ENCODE measurements at places on chromosomes 11 and 22.

DNA sequence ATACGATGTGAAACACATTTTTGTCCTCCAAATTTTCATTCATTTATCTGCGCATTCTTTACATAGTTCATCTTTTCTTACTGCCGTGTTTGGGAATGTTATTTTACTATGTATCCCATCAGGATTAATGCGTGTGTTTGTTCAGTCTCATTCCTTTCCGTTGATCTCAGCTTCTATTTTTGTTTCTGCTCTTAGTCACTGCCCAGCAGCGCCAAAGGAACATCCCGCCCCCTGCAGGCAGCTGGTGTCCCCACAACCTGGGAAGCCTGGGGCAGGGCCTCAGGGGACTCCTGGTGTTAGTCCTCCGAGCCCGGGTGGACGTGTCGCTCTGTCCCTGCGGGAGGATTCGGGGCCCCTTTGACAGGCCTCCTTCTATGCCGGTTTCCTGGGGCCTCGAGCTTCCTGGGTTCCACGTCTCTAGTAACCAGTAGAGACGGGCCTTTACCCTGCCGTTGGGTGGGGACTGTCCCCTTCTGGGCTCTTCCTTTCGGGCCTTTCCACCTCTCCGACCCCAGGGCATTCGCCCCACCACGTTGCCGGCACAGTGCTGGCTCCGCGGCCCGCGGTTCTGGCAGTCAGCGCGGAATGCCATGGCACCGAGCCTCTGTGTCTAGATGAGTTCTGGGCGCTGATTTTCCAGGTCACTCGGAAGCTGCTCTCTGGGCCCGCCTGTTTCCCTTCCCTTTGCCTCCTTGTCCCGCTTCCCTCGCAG, 39.8 kb downstream of the WEE1 start:
- peak; percentile 96 for DNase-seq

- DNase-seq: no peak
These were observed 27.7 kb upstream of the PARVB start for GRCh38 chr22:43996170-43996980.

DNA sequence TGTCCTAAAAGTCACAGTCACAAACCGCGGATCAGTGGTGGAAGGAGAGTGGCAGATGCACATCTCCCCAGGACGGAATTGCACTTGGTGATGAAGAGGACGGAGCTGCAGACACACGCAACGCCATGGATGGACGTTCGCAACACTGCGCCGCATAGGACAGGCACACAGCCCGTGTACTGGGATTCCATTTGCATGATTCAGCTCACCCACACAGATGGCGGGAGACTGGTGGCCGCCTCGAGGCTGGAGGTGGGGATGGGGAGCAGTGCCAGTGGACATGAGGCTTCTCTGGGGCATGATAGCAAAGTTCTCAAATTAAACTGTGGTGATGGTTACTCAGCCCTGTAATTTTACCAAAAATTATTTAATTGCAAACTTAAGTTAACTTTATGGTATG, 37.4 kb downstream of the DUSP8 start:
- DNase-seq: no peak

GRCh38 chr22:44827666-44828190, 75.4 kb downstream of the ARHGAP8 start:
- no peak for DNase-seq

DNA sequence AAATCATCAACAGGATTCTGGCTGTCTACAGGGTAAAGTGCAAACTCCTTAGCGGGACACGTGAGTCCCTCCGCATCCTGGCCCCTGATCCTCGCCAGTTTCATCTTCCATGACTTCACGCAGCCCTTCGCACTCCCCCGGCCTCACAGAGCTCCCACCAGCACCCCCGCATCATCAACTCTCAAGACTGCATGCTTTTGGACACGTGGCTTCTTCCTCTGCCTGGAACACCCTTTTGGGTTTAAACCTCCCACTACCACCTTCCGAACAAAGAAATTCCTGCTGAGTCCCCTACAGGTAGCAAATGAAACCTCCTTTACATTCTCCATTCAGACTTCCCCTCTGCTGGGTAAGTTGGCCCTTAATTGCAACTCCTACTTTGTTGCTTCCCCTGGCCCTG, 12.6 kb upstream of the EIF3M start:
- no peak for DNase-seq

GRCh38 chr22:18075101-18075719, 2.6 kb upstream of the PEX26 start:
- DNase-seq: no peak

DNA sequence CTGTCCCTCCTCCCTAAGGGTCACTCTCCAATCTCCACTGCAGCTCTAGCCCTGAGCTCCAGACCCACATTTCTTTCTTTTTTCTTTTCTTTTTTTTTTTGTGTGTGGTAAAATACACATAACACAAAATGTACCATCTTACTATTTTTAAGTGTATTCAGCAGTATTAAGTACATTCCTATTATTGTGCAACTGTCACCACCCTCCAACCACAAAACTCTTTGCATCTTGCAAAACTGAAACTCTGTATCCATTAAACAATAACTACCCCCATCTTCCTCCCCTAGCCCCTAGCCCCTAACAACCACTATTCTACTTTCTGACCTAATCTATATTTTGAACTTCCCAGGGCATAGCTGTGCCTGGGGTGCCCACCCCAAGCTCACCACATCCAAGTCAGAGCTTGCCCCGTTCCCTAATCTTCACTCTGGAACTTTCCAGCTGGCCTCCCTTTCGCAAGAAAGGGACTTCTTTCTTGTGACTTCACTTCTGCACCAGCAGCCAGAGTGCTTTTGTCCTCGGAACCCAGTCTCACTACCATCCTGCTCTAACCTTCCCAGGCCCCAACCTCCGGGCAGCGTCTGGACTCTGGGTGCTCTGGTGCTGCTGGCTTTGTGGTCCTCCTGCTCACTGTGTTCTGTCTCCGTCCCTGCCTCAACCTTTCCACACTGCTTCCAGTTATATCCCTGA, 30.7 kb downstream of the PARVG start:
- DNase-seq: no peak

GRCh38 chr22:36386900-36387708, 663 bp downstream of the MYH9 start:
- no peak for DNase-seq

DNA sequence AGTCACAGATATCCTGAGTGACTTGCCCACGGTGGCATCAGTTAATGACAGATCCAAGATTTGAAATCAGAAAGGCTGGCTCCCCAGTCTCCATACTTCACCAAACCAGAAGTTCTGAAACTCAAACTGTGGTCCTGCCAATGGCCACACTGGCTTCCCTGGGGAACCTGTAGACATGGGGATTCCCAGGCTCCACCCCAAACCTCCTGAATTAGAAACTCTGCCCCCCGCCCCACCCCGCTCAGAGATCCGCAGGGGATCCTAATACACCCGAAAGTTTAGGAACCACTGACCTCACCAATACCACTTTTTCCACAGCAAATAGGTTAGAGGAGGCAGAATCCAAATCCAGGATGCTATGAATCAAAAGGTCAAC, 15.3 kb downstream of the RTN4RL2 start:
- DNase-seq: no peak

- no peak for DNase-seq
These were observed 29.0 kb upstream of the KCNQ1OT1 start for GRCh38 chr11:2728663-2729332.

- DNase-seq: peak; percentile 51
These were observed 192.7 kb downstream of the NAV2 start for GRCh38 chr11:19905280-19905853.

GRCh38 chr11:134503100-134503499, 91.1 kb upstream of the B3GAT1 start:
- no peak for DNase-seq

DNA sequence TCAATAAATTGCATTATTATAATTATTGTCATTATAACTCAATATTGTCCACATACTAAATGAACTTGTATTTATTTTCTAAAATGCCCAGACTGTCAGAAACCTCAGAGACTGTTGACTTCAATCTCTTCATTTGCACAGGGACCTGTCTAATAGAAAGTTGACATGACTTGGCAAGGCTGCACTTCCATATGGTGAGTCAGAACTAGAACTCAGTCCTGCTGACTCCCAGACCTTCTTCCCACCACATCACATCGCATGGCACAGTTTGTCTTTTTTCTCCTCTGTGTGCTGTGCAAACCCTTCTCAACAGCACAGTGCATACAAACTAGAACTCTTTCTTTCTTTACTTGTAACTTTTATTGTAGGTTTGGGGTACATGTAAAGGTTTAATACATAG, 215.1 kb upstream of the BLID start:
- no peak for DNase-seq

DNA sequence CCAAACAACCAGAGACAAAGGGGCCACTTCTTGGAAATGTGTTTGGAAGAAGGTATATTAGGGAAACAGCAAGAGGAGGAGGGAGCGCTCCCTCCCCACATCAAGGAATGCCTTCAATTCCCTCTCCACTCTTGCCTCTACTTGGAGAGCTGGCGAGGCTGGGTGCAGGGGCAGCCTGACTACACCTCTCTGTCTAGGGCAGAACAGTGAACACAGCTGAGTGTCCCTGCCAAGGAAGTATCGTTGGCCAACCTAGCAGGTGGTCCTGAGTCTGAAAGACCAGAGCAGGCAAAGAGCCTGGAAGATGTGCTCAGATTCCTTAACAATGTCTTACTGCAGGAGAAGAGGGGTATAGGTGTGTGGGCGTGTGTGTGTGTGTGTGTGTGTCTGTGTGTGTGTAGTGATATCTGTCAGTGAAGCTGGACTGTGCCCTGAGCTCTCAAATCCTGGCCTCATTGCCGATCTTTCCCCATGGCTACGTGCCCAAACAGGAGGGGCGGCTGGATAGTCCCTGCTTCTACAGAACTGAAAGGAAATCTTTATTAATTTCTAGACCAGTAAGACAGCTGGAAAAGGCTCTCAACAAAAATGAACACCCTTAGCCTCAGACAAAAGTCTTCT, 46.8 kb downstream of the PAMR1 start:
- no peak for DNase-seq

DNA sequence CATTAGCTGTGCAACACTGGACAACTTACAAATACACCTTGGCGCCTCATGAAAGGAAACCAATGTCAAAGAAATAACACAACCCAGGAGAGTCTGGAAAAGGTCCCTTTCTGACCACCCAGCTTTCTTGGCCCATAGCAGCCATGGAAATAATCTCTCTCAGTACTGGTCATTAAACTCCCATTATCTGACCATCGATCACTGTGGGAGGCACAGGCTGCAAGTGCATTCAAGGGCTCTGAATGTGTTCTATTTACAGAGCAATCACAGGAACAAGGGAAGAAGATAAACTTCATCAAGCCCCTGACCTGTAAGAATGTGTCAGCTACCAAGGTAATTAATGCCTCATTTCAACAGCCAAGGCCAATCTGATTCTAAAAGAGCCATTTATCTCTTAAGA, 40.1 kb downstream of the CTSC start:
- DNase-seq: no peak

DNA sequence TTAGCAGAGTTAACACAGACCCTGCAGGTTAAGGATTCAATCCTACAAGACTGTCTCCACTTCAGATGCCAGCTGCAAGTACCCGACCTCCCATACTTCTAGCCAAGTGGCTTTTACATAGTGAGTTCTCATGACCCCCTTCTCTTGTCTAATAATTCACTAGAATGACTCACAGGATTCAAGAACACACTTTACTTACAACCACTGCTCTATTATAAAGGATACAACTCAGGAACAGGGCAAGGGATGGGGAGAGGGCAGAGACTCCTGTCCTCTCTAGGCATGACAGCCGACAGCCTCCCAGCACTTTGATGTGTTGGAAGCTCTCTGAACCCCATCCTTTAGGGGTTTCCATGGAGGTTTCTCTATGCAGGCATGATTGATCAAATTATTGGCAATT, 60.0 kb downstream of the MYO18B start:
- no peak for DNase-seq

DNA sequence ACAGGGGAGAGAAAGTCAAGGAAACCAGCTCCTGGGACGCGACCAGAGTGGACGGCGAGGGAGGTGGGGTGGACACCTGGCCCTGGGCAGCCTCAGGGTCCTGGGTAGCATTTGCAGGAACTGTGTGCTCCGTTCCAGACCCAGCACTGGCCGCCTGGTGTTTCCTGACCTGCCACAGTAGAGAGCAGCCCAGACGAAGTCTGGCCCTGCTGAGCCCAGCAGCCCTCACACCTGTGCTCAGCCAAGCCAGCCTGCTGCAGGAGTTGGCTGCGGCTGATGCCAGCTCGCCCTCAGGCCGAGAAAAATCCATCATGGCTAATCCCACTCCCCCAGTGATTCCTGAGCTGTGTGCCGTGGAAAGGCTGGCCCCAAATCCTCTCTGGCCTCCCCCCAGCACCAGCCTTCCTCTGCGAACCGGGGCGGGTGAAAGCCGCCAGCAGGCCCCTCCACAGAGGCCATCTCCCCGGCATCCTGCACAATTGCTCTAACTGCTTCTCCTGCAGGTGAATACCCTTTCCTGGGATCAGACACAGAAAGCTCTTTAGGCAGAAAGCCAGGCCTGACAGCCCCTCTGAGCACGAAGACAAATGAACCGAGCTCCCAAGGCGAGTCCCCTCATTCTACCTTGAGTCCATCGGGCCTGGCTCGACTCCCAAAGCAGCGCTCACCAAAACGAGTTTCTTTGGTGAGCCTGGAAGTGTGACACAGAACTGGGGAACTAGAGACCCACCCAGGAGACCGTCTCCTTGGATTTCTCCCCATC, 88.6 kb downstream of the RTL6 start:
- no peak for DNase-seq

- no peak for DNase-seq
These were observed 809.1 kb downstream of the BRD1 start for GRCh38 chr22:49018601-49019000.

- peak; percentile 47 for DNase-seq
These were observed 593.7 kb downstream of the METTL15 start for GRCh38 chr11:28701760-28702449.

DNA sequence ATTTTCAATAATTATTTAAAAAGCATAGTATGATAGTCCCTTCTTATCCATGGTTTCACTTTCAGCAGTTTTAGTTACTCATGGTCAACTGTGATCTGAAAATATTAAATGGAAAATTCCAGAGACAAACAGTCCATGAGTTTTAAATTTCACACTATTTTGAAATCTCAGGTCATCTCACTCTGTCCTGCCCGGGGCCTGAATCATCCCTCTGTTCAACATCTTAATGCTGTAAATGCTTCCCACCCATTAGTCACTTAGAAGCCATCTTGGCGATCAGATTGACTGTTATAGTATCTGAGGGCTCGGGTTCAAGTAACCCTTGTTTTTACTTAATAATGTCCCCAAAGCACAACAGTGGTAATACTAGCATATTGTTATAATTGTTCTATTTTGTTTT, 1509.3 kb downstream of the FAM181B start:
- DNase-seq: no peak

GRCh38 chr11:9385327-9385899, 961 bp downstream of the IPO7 start:
- DNase-seq: peak; percentile 29

DNA sequence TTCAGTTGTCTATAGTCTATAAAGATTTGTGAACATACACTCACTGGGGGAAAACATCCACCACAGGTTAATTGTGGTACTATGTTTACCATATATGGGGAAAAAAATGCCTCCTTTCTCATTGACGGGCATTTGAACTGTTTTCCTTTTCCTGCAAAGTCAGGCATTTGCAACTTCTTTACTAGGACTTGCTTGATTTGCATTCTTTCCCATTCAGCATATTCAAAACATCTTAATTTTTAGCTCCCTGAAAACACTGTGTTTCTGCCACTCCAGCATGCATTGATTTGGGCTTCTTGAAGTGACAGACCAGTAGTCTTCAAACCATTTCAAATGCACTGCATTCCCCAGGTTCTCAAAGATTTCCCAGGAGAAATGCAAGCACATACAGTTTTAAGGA, 67.6 kb downstream of the INSC start:
- DNase-seq: no peak

- DNase-seq: no peak
These were observed 4.3 kb upstream of the SBF2 start for GRCh38 chr11:10298342-10298741.

- DNase-seq: no peak
These were observed 208.4 kb downstream of the MAML2 start for GRCh38 chr11:96134602-96135001.
